T-cell (primary cell): ENCODE measurements at places on chromosomes 3 and 15. TPM values are rescaled to one million over a fixed set of nuclear protein-coding genes. Genes with fewer than 3 reads are reported as not detected.

Gene CLDN18
- total RNA-seq = not detected

Gene GADL1
- not detected for total RNA-seq

DNA sequence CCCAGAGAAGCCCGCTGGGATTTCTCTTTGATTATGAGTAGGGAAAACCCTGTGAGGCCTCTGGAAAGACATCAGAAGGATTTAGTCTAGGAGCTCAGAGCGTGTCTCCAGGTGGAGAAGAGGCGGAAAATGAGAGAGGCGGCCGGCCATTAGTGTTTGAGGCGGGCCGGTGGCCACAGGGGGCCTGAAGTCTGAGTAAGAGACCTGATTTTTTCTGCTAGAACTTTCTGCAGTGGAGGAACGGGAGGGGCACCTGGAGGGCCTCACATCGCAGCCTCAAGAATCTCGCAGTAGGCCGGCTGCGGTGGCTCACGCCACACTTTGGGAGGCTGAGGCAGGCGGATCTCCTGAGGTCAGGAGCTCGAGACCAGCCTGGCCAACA, 28.5 kb downstream of the KLHDC8B start:
- peaks cover 21% of the 10 kb centered on the region for H3K27me3 ChIP-seq
- no peaks in the 10 kb centered on the region for H3K36me3 ChIP-seq
- no peak overlapping the region for H3K4me3 ChIP-seq
- H3K27ac ChIP-seq = no peak overlapping the region

GRCh38 chr3:121529308-121529707, 16.5 kb downstream of the POLQ start:
- no peak for DNase-seq
- H3K4me1 ChIP-seq = no peaks in the 10 kb centered on the region
- no peak overlapping the region for H3K4me3 ChIP-seq
- no peaks in the 10 kb centered on the region for H3K36me3 ChIP-seq

GRCh38 chr3:106004137-106004681, 135.4 kb upstream of the CBLB start:
- no peaks in the 10 kb centered on the region for H3K27me3 ChIP-seq
- no peak for DNase-seq
- no peaks in the 10 kb centered on the region for H3K4me1 ChIP-seq
- H3K36me3 ChIP-seq = no peaks in the 10 kb centered on the region
- H3K4me3 ChIP-seq = no peak overlapping the region

DNA sequence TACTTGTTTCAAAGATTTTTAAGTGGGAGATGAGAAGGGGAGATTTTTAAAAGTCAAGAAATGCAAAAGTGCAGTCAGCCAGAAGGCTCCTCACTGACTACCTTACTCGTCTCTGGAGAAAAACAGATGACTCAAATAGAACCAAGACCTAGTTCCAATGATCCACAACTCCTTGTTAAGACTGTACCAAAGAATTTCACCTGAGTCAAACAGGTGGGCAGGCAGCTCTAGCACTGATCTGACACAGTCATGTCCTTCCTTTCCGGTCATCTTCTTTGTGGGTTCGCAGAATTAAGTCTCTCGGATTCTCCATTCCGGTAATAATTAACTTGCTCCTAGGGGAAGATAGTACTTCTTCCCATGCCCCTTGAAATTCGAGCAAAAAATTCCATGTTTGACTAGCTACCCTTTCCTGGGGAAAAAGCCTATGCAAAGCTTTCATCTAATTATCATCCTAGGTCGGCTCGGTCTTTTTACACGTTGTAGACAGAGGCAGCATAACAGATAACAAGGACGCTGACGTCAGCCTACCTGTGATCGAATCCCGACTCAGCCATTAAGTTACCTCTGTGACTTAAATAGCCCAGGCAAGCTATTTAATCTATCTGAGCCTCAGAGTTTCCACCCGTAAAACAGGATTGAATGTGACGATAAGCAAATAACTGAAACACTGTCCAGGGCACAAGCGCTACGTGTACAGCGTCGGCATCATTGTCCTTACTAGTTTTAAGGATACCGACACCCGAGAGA, 758 bp downstream of the SELENOK start:
- peak overlapping the region; percentile 94 for H3K27ac ChIP-seq
- no peaks in the 10 kb centered on the region for H3K27me3 ChIP-seq
- H3K36me3 ChIP-seq = peaks cover 5% of the 10 kb centered on the region

- no peak overlapping the region for H3K4me3 ChIP-seq
- no peaks in the 10 kb centered on the region for H3K4me1 ChIP-seq
- H3K27me3 ChIP-seq = peaks cover 3% of the 10 kb centered on the region
- no peak for DNase-seq
- H3K27ac ChIP-seq = no peak overlapping the region
Observed at GRCh38 chr15:72797834-72798233, 14.3 kb upstream of the ADPGK start.

Gene CHCHD6
- 10.0 TPM for total RNA-seq
